ENCODE measurements at places on chromosomes 5 and 9.

GRCh38 chr5:119750887-119751733 is 121.8 kb downstream of the FAM170A start:
- no peak for DNase-seq

GRCh38 chr5:173530547-173530946 is 85.9 kb downstream of the BOD1 start:
- DNase-seq: no peak

DNA sequence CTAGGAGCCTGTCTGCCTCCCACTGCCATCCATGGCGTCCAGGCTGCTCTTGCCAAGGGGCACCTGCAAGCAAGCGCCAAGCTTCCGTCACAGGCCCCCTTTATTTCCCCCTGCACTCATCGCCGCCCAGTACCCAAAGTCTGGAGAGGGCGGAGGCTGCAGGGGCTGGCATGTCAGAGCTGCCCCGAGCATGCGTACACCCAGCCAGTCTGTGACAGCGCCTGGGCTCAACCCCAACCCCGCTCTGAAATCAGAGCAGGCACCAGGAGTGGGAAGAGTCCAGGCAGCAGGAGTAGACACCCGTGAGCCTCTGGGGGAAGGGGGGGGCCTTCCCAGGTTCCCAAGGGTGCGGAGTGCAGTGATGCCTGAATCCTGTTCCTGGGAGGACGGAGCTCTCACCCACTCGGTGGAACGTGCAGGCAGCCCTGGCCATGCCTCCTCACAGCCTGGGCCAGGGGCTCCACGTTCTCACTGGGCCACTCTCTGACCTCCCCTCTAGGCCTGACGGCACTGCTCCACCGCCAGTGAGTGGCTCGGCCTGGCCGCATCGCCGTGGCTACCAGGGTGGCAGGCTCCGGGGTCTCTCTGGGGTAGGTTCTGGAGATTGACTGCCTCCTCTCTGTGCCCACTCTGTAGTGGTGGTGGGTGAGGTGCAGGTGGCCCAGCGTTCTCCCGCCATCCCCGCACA is 469.0 kb downstream of the CDH9 start:
- DNase-seq: no peak

DNA sequence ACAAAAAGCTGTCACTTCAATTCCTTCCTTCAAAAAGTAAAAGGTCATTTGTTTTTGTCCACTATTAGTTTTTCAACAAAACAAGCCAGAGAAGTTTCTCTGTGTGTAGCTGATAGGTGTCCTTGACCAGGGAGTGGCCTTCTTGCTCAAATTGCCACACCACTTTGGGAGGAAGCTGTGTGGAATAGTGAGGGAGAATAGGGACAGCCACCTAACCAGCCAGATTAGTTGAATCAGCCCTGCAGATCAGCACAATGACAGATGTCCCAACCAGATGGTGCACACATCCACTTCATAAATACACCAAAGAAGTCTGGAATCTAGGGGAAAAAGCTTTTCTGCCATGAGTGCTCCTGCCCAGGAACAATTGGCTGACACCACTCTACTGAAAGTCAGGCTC is 37.2 kb downstream of the NREP start:
- DNase-seq: no peak

GRCh38 chr9:91844190-91844589 is 105.8 kb downstream of the ROR2 start:
- peak; percentile 34 for DNase-seq

DNA sequence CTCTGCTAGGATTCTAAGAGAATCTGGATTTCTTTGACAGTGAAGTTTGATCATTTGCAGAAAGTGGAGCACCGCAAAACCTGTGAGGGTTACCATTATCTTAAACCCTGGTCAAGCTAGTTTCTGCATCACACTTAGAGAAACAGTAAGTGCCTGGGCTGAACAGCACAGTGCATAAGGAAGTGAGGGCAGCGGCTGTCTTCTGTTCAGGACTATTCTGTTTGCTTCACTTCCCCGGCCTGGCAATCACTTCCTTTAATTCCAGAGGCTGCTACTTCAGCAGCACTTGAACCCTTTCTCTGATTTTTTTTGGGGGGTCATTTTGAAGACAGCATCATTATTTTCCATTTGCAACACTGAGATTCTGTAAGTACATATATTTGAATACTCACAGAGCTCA is 32.0 kb downstream of the SEMA6A start:
- DNase-seq: no peak

DNA sequence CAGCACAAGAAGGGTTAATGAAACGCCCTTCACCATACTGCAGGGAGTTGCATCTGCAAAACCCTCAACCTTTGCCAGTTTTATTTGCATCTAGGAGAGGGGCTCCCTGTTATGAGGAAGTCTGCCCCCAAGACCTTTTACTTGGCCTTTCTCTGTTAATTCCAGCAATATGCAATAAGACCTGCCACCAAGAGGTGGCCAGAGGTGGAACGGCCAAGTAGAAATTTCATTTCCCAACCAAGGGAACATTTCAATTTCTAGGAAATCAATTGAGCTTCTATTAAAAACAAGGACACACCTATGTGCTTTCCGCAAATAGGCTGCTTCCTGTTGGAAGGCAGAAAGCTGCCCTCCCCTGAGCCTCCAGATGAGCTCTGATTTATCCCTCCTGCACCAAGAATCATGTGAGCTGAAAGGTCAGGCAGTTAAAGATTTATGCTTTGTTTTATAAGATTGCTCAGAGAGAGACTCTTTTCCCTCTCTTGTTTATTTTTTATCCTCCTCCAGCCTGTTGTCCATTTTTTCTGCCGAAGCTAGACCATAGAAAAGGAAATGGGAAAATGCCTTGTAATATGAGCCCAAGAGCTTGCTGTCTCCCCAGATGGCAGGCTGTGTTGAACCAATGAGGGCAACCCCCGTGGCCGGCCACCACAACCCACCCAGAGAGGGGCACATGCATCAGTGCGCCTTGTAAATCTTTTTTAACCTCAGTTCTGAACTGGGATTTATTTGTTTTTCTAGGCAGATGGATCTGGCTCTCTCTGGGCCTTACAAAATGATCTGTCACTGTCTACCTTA is 572.8 kb downstream of the TLE1 start:
- no peak for DNase-seq
